Activated CD4-positive, alpha-beta T cell treated with anti-CD3 and anti-CD28 coated beads, Interleukin-2, amount 50 U/mL, for 1 hour (primary cell): ENCODE measurements at places on chromosomes 16 and 17.

DNA sequence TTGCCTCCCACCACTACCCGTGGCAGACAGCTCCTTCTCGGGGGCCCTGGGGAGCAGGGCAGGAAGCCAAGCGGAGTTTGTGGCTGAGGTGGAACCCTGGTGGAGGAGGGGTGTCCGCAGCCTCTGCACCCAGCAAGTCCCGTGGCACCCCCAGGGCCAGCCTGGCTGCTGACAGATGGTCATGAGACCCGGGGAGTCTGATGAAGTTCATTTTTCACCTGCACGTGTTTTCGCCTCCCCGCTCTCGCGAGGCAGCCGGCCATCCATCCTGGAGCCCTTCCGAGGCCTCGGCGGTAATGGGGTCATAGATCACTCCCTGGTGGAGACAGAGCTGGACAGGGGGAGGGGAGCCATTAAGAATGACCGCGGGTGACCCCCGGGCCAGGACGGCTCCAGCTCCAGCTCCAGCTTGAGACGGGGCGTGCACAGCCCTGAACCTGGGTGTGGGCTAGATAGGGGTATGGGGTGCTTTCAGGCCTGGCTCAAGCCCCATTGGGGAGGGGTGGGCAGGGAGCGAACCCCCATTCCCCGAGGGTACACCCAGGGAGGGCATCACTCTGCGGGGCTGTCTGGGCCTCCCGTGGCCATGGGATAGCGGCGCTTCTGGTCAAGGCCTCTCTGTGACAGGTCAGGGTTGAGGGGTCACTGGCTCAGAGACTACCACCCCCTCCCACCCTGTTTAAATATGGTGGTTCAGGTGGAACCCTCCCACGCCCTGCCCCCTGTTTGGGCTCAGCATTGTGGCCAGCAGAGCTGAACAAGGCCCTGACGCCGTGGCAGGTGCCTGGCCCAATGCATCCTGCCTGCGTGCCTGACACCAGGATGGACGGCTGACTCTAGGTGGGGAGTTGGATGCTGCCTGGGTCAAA is 227.4 kb upstream of the GSE1 start:
- DNase-seq: no peak

DNA sequence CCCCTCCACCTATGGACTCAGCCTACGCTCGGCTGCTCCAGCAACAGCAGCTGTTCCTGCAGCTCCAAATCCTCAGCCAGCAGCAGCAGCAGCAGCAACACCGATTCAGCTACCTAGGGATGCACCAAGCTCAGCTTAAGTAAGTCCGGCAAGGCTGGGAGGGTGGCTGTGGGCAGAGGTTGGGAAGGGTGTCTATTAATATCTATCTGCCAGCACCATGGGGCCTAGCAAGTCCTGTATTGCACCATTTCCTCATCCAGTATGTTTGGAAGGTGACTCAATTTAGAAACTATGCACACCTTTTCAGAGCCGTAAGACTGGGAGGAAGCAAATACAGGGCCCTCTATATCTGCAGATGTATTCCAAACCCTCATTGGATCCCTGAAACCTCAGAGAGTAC is 45.0 kb upstream of the ARHGAP44 start:
- no peak for DNase-seq

- no peak for DNase-seq
Observed at GRCh38 chr16:83878838-83879237, 20.1 kb upstream of the MLYCD start.

GRCh38 chr17:2137342-2138098 is 82.6 kb downstream of the HIC1 start:
- DNase-seq: no peak

DNA sequence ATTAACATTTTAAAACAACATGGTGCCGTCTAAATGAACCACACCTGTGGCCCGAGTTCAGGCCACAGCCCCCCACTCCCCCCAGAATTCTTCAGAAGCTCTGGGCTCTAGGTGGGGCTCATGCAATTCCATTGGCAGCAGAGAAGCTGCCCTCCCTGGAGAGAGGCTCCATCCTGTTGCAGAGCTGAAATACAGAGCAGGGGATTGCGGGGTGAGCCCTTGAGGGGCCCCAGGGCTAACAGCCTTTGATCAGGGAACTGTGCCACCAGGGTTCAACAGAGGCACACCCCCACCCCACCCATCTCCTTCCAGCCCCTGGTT is 69.3 kb downstream of the ABR start:
- no peak for DNase-seq

DNA sequence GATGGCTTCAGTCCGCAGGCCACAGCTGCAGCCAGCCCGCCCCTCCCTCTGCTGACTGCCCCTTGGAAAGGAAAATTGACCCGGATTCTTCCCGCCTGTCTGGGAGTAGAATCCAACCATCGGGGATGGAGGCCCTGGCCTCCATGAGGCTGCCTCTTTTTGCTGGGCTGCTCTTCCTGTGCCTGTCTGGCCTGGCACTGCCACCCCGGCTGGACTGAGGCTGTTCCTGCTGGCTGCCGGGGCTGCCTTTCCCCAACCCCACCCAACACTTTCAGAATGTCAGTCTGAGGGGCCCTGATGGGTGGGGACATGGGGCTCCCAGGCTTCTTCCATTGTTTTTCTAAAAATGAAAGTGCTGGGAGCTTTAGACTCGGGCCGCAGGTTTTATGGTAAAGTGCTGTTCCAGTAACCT is 7.3 kb downstream of the BAHCC1 start:
- DNase-seq: no peak

- no peak for DNase-seq
Observed at GRCh38 chr16:86383488-86384262, 126.7 kb upstream of the FOXF1 start.

- no peak for DNase-seq
Observed at GRCh38 chr17:18177722-18178121, 5.9 kb upstream of the ALKBH5 start.

DNA sequence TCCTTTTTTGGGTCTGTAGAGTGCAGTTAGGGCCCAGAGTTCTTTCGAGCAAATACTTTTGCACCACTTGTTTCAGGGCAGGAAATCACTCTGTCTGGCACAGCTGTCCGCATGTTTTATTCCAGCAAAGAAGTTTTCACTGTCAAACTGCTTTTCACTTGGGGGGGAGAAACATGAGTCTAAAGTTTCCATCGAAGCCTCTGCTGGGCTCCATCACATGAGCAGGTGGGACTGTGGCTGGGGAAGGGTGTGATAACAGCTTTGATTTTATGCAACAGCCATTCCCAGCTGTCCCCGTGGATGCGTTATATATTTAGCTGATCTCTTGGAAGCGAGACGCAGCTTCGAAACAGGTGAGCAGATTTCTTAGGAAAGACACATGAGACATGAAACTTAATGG is 288.6 kb downstream of the SNX29 start:
- no peak for DNase-seq

- no peak for DNase-seq
Observed at GRCh38 chr17:7443499-7444485, 1.1 kb upstream of the CHRNB1 start.

- no peak for DNase-seq
Observed at GRCh38 chr16:88967830-88968588, 9.0 kb downstream of the CBFA2T3 start.

DNA sequence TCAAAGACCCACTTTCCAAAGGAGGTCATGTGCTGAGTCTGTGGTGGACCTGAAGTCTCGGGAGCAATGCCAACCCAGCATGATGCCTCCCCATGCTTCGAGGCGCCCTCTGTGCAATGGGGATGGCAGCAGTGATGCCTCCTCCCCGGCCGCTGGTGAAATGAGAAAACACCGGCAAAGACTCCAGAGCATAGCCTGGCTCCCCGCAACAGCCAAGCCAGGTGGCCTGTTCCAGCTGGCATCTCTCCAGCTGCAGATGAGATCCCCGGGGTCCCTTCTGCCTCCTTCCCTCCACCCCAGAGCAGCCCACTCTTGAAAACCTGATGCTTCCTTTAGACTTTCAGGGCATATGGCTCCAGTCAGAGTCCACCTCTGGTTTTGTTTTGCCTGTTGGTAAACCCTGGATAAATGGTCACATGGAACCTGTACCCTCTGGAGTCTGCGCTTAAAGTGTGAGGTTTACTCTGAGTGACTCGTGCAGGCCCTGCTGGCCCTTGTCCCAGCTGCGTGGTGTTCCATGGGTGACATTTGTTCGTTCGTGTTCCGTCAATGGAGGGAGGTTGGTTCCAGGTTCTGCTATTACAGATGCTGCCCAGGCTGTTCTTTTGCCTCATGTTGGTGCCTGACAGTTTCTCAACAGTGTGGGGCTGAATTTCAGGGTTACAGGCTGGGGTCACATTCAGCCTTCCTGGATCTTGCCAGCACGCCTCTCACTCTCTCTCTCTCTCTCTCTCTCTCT is 181.8 kb upstream of the CIBAR2 start:
- DNase-seq: no peak

GRCh38 chr17:48623583-48623982 is 2.6 kb downstream of the HOXB9 start:
- no peak for DNase-seq

DNA sequence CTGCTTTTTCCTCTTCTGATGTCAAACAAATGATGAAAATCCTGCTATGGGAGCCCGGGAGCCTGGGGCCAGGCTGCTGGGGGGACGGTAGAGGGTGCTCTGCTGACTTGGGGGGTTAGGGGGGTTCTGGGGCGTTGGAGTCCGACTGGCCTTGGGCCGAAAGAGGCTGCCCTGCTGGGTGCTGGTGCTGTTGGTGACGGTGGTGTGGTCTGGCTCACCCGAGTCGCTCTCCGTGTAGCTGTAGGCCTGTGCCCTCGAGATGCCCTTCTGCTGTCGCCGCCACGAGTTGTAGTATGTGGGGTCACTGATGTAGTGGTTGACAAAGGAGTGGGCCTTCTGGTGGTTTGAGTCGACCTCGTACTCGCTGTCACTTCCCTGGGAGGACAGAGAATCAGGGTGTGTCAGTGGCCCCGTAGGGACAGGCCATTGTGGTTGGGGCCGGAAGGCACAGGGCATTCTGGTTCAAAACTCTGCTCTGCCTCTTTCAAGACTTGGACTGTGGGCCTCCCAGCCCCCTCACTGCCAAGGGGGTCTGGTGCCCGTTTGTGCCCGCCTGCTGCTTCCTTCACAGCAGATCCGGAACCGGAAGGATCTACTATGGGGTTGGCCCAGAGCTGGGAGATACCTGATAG is 26.9 kb upstream of the CDC42EP4 start:
- DNase-seq: no peak

- no peak for DNase-seq
Observed at GRCh38 chr17:72682605-72683004, 409.9 kb downstream of the SLC39A11 start.

DNA sequence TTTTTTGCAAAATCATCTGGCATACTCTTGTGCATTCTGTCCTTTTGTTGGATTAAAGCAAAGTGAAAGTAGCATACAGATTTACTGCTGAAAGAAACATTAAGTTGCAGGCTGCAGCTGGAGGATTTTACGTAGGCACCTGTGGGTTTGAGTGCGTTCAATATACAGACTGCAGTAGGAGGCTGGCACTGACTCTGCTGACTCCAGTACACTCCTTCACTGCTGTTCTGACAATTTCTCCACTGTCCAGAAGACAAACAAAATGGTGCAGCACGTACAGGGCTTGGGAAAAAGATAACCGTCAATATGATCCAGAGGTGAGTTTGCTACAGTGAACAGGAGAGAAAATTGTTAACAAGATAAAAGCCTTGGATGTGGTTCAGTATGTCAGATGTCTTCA is 73.3 kb downstream of the TANC2 start:
- DNase-seq: no peak

DNA sequence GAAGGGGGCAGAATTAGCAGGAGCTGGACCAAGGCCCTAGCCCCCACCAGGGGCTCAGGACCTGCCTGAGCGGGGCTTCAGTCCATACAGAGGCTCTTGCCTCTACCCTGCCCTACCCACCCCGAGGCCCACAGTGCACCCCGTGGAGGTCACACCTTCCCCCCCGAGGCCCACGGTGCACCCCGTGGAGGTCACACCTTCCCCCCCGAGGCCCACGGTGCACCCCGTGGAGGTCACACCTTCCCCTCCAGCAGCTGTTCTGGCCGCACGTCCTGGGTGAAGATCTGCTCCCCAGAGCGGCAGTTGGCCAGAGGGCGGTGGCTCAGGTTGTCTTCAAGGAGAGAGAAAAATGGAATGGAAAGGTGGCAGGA is 11.4 kb downstream of the CASKIN2 start:
- no peak for DNase-seq

- DNase-seq: no peak
Observed at GRCh38 chr16:50688083-50688482, 5.3 kb upstream of the NOD2 start.

- DNase-seq: no peak
Observed at GRCh38 chr17:29363716-29364115, 26.4 kb upstream of the TAOK1 start.

DNA sequence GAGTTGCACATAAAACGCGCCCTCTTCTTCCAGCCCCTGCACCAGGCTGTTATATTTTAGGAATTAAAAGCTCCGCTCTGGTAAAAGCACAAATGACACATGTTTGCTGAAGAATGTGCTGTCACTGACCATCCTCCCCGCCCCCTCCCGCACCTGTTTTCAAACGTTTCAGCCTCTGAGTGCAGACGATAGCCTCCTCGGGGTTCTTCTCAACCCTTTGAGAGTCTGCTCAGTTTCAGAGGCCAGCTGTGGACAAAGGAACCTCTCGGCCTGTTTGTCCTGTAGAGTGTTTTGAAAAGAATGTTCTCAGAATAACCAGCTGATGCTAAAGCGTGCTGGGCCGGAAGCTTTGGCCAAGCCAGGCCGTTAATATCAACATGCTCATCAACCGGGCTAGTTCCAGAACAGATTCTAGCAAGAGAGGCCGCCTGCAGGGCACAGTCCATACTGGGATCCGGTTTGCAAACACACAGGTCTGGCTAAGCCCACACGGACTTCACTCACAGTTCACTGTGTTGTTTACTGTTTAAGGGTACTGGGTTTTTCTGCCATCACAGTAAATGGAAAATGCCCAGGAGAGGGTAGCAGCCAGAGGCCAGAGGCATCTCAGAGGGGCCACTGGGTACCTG is 6.4 kb upstream of the CACNG4 start:
- DNase-seq: no peak

DNA sequence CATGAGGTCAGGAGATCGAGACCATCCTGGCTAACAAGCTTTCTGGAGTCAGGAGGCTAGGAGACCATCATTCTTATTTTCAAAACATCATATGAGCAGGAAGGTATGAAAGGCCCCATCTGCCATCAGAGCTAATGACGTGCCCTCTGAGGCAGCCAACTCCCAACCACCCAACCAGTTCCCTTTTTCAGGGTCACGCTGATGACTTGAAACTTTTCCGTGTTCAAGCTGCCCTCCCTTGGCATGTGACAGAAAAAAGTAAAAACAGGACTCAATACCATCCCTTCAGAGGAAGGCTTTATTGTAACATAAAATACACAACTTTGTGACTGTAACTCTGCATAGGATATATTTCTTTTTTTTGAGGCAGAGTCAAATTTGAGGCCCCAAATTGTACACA is 4.6 kb upstream of the GHDC start:
- DNase-seq: no peak

DNA sequence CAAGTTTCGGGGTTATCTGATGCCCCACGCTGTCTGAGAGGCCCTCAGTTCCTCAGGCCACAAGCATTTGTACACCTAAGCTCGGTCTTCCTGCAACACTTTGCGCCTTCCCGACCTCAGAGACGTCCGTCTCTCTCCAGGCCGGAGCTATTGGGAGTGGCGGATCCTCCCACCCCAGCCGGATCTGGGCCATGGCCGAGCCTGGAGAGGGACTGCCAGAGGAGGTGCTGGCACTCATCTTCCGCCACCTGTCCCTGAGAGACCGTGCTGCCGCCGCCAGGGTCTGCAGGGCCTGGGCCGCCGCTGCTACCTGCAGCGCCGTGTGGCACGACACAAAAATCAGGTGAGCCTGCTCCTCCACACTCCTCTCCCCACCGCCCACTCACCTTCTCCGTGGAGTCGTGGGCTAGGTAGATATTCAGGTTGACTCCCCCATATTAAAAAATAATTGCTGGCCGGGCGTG is 1.9 kb downstream of the FBXL8 start:
- no peak for DNase-seq

GRCh38 chr17:4270736-4271135 is 7.0 kb upstream of the ANKFY1 start:
- DNase-seq: no peak

GRCh38 chr17:37745801-37746426 is 1.1 kb upstream of the HNF1B start:
- no peak for DNase-seq
